ENCODE measurements at places on chromosomes 11 and 22. TPM values are rescaled to one million over a fixed set of nuclear protein-coding genes. Genes with fewer than 3 reads are reported as not detected.

Gene F2
- not detected for total RNA-seq

Gene TUBA8
- total RNA-seq, result 3.6 TPM

Gene SNX32
- total RNA-seq, result 1.3 TPM

Gene OR51B2
- not detected for total RNA-seq

Gene OR5D16
- not detected for total RNA-seq

Gene DCDC1
- total RNA-seq, result not detected

Gene JAM3
- 19.5 TPM for total RNA-seq

Gene CCDC73
- not detected for total RNA-seq

Gene OR4A16
- not detected for total RNA-seq

Gene TBX10
- not detected for total RNA-seq

Gene CDKN1C
- 144 TPM for total RNA-seq

Gene NXPE1
- total RNA-seq, result not detected

Gene APOBEC3A
- 6.8 TPM for total RNA-seq

Gene CRACR2B
- 6.3 TPM for total RNA-seq

Gene DNAJB7
- total RNA-seq, result not detected

Gene APOBEC3H
- 0.95 TPM for total RNA-seq

DNA sequence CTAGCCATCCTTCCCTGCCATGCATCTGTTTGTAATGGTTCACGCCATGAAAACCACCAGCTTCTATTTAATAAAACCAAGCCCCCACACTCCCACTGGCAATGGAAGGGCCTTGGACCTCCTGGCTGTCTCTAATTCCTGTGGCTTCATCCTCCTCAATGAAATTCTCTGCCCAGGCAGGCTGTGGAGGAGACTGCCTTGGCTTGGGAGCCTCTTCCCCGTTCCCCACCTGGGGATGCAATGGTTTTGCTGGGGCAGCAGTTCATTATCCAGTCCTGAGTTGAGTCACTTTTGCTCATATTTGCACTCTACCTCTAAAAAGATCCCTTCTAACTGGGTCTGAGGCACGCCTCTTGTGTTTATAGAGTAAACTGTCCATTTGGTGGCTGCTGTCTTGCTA lies 515.8 kb downstream of the NTM start:
- no peak for DNase-seq

DNA sequence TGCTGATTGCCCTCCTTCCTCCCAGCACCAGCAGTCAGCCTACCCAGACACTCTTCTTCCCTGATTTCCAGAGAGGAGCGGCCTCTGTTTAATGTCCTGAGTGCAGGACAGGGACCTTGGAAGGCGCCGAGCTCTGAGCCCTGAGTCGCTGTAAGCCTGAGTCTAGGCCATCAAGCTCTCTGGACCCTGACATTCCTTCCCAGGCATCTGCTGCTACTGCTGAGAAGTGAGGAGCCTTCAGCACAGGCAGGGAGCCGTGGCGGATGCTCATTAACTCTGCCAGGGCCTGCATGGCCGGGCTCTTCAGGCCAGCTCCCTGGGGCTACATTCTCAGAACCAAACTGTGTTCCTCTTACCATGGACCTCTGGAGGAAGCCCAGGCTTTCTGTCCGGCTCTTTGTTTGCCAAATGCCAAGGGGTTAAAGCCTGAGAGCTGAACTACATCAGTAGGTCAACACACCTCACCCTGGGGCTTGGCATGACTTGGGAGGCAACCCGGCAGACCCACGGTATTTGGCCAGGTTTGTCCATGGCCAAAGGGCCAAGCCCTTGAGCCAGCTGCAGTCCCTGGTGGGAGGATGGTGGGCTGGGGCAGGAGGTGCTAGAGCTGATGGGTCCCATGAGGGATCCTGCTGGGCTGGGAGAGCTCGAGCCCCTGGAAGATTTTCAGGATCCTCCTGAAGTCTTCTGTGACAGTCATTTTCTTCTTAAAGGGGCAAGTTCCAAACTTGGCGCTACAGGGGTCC lies 721.4 kb downstream of the BRD1 start:
- no peak for DNase-seq

- peak; percentile 21 for DNase-seq
Measured at GRCh38 chr11:120183701-120184141, 27.1 kb upstream of the OAF start.

DNA sequence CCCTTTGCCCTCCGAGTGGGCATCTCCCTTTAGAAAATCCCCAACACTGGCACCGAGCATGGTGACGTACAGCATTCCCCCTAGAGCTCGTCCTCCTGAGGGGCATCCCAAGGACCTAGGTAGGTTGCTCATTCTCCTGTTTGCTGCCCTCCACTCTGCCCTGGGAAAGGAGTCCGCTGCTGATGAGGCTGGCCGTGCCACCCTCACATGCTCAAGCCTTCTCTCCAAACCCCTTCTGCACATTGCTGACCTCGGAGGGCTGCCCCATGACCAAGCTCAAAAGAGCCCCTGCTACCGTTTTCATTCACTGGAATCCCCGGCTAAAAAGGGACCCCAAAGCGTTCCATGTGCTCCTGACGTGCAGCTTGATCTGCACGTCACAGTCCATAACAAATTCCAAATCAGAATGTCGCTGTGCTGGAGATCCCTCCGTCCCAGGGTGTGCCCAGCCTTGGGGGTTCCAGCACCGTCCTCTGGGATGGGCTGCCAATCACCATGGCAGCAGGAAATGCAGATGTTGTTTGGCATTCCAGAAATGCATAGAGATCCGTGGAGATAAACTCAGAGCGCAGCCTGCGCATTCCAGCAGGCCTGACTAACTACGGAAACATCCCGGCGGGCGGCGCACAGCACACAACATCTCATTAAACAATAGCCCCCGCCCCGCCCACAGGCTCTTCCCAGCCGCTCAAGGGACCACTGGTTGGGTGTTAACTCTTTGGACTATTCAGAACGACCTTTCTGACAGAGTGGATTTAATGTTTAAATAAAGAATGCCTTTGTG lies 26.3 kb upstream of the GNB1L start:
- DNase-seq, result peak; percentile 24

- DNase-seq, result no peak
Measured at GRCh38 chr11:59284773-59285129, 72.0 kb upstream of the MPEG1 start.

DNA sequence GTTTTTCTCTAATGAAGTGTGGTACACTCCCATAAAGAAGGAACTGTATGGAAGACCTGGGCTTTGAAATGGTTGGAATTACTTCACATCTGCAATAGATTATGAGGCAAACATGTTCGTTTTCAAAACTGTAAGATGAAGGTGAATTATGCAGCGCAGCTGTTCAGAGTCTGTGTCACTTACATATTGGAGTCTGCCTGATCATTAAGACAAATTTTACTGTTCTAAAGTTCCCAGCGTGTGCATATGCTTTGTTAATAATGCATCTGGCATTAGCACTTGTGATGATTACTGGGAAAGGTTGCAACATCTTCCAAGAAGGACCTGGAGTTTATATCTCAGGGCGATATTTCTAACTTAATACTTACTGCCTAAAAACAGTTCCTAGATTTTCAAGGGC lies 255.2 kb upstream of the ZC3H12C start:
- DNase-seq, result no peak

DNA sequence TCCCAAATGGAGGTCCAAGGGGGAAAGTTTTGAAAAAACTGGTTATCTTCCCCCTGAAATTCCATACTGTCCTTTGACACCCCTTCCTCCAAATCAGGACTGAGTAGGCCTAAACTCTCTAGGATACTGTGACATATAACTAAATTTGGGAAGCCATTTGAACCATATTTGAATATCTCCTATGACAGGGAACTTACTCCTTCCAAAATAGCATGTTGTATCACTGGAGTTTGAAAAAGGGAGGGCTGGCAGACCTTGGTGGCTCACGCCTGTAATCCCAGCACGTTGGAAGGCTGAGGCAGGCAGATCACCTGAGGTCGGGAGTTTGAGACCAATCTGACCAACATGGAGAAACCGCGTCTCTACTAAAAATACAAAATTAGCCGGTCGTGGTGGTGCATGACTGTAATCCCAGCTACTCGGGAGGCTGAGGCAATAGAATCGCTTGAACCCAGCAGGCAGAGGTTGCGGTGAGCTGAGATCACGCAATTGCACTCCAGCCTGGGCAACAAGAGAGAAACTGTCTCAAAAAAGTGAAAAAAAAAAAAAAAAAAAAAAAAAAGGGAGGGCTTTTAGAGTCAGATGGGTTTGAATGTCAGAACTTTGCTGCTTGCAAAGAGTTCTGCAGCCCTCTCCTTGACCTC lies 42.4 kb downstream of the PIK3C2A start:
- no peak for DNase-seq

- no peak for DNase-seq
Measured at GRCh38 chr11:60973699-60974098, 2.2 kb downstream of the CD6 start.

GRCh38 chr11:105244160-105244825 lies 104.7 kb upstream of the CARD18 start:
- DNase-seq, result no peak

DNA sequence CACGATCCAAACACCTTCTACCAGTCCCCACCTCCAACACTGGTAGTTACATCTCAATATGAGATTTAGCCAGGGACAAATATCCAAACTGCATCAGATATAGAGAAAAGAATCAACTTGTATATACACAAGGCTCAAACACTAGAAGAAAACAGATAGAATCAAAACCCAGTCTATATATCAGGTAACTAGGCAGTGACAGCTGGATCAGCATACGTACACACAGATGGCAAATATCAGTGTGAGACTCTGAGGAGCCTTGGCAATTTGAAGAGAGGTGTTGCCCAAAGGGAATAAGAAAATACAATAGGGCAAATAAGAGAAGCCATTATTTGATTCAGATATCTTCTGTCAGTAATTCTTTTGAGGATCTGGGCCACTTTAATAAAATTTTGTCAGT lies 951.3 kb upstream of the CHORDC1 start:
- DNase-seq, result no peak

DNA sequence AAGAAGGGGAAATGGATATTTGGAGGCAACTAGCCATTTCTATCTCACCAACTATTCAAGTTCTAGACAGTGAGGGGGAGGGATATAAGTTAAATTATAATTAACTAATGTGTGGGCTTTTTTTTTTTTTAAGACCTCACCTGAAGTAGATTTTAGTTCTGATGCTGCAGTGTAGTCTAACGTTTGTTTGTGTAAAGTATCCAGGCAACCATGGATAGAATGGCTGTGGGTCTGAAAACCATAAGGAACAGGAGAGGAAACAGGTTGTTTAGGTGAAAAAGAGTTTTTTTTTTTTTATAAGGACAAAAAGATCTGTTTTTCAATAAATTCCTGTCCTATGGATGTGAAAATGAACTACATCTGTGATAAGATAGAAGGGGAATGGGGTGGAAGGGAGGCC lies 262.4 kb upstream of the PLET1 start:
- DNase-seq, result no peak

- no peak for DNase-seq
Measured at GRCh38 chr22:38450234-38450797, 4.7 kb downstream of the KCNJ4 start.

DNA sequence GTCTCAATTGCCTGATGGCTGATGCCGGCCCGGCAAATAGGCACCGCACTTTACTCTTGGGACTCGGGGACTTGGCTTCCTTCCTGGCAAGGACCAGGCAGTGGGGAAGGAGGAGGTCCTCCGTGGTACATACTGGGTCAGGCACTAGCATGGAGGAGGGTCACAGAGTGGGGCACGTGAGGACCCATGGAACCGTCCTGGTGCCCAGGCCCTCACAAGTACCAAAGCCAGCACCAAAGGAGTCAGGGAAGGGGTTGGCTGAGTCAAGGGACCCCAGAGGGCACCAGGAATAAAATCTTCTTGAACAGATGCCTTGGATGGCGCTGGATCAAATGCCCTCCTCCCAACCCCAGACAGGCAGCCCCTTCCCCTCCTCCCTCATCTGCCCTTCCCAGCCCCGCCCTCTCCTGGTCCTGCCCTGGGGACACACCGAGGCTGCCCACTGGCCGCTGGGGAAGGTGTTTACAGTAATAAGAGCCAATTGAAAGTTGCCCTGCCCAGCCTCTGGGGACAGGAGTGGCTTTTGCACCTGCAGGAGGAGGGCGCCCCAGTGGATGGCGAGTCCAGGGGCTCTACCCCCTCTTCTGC lies 5.6 kb upstream of the CARNS1 start:
- DNase-seq, result no peak

DNA sequence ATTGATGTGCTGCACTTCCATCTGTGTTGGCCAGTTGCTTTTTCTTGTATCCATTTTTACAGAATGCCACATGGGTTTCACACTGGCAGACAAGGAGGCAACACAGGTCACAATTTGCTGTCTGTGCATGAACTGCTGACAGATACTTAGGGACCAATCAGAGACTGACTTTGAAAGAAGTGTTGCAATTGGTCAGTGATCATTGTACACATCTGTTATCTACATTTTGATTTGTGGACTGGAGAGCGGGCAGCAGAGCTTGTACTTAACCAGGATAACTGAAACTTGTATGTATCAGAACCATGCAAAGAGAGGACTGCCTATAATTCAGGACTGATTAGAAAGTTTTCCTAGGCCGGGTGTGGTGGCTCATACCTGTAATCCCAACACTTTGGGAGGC lies 21.8 kb downstream of the PRR5 start:
- no peak for DNase-seq

DNA sequence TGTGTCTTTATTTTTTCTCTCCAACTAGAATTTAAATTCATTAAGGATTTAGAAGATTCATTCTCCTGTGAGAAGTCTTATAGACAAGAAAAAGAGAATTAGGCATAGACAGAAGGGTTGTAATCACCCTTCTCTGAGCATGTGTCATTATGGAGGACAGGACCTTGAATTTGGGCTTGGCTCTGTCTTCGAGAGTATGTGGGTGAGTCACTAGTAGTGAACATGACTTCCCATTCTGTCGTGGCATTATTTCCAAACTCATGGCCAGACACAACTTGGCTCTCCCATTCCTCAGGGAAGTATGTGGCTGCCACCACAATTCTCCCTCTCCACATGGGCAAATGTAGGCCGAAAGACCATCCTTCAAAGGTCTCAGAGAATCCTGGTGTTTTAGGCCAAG lies 14.3 kb upstream of the ANKK1 start:
- DNase-seq, result no peak

DNA sequence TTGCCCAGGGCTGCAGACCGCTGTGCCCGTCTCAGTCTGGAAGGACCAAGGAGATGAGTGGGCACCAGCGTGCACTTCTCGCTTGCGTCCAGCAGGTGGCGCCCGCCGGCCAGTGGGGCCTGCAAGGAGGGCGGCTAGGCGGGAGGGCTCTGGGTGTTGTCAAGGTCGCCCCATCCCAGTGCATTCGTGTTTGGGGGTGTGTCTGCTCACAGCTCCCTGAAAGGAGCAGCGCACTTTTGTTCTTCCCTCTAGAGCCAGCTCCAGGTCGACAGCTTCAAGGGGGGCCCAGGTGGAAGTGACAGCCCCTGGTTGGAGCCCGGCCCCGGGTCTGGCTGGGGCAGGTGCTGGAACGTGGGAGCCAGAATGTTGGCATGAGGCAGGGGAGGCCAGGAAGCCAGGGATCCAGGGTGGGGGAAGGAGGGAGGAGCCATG lies 23.4 kb upstream of the MPPED1 start:
- DNase-seq, result peak; percentile 55

All from omental fat pad (tissue), 4 donors.